RKO (cell line): ENCODE measurements at places on chromosomes 6 and 20.

DNA sequence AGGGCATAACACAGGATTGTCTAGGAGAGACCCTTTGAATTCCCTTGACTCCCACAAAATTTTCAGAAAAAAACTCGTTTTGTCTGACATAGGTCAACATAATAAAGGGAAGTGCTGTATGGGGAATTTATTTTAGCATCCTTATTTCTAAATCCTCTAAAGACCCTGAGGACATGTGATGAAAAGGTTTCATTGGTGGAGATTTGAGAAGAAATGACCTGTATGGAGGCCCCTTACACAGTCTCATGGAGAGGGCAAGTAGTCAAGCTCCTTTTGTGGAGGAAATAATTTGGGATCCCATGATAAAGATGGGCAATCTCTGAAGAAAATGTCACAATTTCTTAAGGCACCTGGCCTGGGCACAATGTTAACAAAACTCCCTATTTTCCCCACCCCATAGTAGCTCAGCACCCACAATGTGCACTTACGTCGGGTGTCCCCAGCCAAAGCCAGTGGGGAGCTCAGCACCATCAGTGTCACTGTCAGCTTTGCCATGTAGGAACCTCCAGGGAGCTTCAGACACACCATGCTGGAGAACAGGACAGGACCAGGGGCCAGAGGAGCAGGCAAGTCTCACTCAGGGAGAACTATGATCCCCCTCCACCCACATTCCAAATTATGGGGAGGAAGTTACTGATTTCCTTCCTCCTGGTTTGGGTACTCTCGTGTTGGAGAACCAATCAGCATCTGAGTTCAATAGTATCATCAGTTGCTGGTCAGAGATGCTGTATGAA is at the start of gene HLA-DRB5:
Gene HLA-DRB5 (minus strand): TSS at position 591 of the 734 bp plus-strand sequence. CDS start 63 bp downstream, at position 528.
- DNase-seq = no peak

- peak; percentile 97 for DNase-seq
Measured at GRCh38 chr6:142013287-142013686, 119.4 kb upstream of the GJE1 start.

DNA sequence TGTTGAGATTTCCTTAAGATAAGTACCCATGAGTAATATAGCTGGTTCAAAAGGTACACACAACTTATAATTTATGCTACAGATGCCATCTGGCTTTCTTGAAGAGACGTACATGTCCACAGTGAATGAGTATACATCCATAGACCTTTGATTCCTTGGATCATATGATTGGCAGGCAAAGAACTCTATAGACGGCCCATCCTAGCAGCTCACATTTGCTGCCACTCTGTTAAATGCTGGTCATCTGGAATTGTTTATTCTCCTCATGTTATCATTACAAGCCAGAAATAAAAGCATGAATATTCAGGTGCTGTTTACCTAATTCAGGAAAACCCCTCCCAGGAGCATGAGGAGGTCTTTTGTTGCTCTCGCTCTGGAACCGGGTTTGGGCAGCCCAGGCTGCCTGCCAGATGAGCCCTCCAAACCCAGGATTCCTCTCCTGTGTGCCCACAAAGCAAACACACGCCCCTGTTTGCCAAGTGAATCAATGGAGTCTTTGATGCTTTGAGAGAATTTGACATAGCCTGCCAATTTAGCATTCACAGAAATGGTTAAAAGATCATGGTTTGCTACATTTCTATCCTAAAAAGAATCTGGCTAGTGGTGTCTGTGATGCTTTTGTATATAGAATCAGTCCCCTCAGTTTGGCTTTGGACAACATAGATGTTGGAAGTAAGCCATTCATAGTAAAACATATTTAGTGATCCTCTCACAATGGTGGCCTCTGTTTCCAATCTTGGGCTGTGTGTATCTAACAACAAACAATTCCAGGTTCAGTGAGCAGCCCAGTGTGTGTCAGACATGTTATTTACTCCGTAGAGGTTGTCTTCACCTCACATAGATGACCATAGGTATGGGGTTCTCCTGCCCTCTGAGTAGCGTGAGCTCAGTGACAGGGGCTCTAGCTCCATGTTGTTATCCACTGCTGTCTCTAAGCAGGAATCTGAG is 17.5 kb upstream of the PLCG1 start:
- no peak for DNase-seq

GRCh38 chr6:124355146-124355545 is 551.5 kb downstream of the NKAIN2 start:
- no peak for DNase-seq

DNA sequence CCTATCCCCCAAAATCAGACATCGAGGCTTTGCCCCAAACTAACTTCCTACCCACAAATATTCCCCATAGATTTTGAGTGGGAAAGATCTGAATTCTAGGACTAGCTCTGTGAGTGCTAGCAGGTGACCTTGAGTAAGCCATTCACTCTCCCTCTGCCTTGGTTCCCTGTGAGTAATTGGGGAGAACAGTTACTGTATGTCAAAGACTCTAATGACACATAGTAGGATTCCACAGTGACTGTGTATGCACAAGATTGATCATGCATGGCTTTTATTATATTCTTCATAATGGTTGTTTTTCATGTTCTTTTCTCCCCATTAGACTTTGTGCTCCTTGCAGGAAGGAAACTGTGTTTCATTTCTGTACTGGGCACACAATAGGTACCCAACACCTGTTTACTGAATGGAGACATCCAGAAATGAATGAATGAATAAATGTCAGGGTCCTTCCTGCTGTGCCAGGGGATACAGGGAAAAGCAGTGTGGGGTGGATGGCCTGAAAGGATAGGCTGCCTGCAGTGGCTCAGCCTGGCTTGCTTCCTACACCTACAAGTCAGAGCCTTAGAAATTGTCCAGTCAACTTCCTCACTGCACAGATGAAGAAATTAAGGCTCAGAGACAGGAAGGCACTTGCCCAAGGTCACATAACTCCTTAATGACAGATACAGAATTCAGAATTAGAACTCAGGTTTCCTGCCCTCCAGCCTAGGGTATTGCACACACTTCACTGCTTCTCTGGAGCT is 901 bp upstream of the TMEM151B start:
- DNase-seq = no peak

- no peak for DNase-seq
Measured at GRCh38 chr20:50678169-50678898, 13.0 kb downstream of the RIPOR3 start.

DNA sequence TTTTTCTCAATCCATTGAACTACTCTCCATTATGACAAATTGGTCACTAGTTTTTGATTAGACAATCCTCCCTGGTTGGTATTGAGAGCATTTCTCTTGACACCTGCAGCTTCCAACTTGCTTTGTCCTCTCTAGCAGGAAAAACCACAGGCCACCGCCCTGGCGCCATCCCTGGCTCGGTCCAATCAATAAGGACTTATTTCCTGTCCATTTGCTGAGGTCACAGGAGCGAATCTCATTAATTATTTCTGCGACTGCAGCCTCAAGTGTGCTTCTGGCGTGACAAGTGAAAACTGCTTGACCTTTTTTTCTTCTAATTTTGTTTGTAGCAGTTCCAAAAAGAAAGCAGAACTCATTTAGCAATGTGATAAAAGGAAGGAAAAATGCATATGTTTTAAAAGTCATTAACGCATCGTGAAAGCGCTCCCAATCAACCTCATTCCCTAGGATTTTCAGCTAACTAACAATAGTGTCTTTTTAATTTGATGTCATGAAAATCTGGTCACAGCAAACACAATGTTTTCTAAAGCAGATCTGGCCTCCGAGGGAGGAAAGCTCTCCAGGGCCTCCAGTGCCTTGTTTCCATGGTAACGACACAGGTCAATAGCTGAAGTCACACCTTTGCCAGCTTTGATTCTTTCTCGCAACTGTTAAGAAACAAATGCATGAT is 39.0 kb upstream of the BEND3 start:
- DNase-seq = no peak

GRCh38 chr6:130473886-130474285 is 108.1 kb downstream of the TMEM200A start:
- DNase-seq = peak; percentile 70

- DNase-seq = peak; percentile 9
Measured at GRCh38 chr6:51541847-51542246, 545.6 kb downstream of the PKHD1 start.

GRCh38 chr20:61332016-61332975 is 80.2 kb downstream of the CDH4 start:
- no peak for DNase-seq

GRCh38 chr6:34027445-34027936 is 118.4 kb downstream of the GRM4 start:
- peak; percentile 41 for DNase-seq

DNA sequence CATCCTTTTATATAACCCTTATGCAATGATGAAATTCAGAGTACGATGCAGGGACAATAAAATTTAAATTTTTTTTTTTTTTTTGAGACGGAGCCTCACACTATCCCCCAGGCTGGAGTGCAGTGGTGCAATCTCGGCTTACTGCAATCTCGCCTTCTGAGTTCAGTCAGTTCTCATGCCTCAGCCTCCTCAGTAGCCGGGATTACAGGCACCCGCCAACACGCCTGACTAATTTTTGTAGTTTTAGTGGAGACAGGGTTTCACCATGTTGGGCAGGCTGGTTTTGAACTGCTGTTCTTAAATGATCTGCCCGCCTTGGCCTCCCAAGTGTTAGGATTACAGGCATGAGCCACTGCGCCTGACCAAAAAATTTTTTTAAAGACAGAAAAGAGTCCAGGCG is 15.2 kb downstream of the MTO1 start:
- no peak for DNase-seq

DNA sequence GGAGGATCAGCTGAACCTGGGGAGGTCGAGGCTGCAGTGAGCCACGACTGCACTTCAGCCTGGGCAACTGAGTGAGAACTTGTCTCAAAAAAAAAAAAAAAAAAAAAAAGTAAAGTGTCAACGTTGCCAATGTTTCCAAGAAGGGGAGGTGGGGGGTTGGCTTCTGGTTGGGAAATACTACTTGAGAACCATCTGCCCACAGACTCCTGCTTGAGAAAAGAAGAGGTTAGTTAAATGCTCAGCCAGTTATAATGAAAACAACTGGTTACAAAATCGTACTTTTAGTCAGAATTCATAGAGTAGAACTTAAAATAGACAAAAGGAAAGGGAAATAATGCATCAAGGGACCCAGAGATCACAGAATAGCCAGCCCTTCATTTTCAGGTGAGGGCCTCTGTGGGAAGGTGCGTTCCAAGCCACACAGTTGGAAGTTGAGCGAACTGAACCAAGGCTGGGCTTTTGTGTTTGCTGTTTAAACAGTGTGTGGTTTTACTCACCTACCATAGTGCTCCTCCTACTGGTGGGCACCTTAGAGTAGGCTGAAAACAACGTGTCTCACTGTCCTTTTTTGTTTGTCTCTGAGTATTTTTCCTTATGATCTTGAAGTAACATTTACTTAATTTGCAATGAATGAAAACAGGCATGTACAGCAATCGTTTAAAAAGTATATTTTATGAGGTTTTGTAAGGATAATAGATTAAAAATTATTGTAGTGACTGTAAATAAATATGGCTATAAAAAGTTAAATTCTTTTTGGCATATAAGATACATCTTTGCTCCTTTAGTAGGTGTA is 200.7 kb downstream of the BCAS1 start:
- peak; percentile 69 for DNase-seq

- peak; percentile 95 for DNase-seq
Measured at GRCh38 chr20:47181056-47181862, 175.2 kb downstream of the ZMYND8 start.

GRCh38 chr20:24677626-24678315 is 208.3 kb downstream of the SYNDIG1 start:
- no peak for DNase-seq

DNA sequence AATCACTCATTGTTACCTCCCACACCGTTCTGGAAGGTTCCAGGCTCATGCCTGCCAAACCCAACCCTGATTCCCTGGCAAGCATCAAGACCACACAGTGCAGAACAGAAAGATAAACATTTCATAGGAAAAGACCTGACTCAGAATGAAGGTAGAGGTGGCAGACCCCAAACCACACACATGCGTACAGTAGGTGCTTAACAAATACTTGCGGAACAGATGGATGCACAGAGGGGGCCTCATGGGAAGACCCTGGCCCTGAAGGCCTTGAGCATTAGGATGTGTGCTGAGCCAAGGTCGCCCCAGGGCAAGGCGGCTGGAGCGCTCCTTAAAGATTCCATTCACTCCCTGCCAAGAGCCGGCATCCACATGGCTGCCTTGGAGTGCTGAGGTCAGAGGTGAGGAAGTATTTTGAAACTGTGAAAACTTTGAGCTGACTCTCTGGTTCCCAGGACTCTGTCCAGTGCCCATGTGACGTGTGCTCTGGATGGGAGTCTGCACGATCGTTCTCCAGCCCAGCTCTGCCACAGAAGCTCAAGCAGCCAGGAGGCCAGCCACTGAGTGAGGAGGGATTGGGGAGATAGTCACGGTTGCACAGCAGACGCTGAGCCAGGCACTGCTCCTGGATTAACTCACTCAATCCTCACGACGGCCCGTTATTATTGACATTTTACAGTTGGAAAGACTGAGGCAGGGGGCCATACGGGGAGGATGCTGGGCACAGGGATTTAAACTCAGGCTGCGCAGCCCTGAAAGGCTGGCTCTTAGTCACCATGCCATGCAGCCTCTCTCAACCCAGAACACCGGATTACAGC is 65.5 kb upstream of the AFDN start:
- DNase-seq = no peak

- DNase-seq = no peak
Measured at GRCh38 chr6:142279350-142280180, 22.2 kb upstream of the ADGRG6 start.

DNA sequence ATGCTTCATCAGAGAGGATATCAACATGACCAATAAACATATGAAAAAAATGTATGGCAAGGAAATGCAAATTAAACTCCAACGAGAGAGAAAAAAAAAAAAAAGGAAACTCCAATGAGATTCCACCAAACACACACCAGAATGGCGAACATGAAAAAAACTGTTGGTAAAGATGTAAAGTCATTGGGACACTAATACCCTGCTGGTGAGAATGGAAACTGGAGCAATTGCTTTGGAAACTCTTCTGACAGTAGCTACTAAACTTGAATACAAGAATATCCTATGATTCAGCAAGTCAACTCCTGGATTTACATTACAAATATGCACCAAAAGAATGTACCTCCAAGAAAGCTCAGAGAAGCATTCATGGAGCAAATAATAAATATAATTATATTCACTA is 260.7 kb upstream of the ECI2 start:
- DNase-seq = peak; percentile 7

- DNase-seq = no peak
Measured at GRCh38 chr6:111658462-111659154, 52.9 kb upstream of the TRAF3IP2 start.

DNA sequence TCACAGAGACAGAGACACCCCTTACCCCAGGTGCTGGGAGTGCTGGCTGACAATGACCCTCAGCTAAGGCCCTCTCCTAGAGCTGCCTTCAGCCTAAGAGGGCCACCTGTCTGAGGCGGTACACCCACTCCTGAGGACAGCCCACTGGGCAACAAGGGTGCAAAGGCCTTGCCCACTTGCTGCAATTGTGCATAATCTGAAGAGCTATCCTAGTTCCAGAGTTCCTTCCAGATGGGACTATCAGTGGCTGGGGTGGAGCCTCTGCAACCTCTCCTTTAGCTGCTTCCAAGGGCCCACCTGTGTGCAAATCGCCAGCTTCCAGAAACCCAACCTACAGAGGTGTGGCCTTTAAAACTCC is 87.5 kb downstream of the PREX1 start:
- DNase-seq = no peak

DNA sequence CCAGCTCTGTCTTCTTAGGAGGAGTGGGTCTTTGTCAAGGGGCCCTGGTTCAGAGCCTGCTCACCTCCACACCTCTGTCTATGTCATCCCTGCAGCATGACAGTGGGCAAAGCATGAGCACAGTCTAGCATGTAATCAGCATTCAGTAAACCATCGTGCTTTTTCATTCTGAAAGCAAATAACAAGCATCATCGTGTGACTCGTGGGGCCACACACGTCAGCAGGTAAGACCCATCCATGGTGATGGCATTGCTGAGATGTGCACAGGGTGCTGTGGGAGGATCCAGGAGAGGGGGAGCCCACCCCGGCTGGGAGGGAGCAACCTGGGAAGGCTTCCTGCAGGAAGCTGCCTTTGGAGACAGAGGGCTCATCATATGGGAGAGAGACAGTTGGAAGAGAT is 106.7 kb downstream of the TMEM242 start:
- no peak for DNase-seq
